ENCODE measurements at places on chromosomes 6 and 20.

GRCh38 chr6:232982-233640 lies 59.2 kb upstream of the DUSP22 start:
- no peak for DNase-seq

- DNase-seq: no peak
Measured at GRCh38 chr20:54221353-54221752, 13.5 kb downstream of the PFDN4 start.

GRCh38 chr6:98672681-98673475 lies 161.5 kb upstream of the POU3F2 start:
- no peak for DNase-seq

GRCh38 chr6:131954059-131954774 lies 3.0 kb upstream of the CCN2 start:
- no peak for DNase-seq

GRCh38 chr20:56808732-56809131 lies 179.6 kb downstream of the TFAP2C start:
- no peak for DNase-seq

DNA sequence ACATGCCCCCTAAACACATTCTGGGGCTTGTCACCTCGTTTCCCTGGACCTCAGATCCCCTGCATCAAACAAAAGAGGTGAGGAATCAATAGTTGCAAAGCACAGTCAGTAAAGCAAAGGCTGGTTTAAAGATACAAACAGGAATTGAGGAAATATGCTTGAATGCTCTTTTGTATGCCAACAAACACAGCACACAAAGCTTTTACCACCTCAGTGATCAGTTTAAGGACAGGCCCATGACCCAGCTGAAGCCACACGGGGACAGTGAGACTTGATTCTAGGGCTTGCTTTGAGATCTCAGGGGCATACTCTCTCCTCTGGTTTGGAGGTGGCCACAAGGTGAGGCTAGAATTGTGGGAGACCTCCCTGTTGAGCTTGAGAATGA lies 182.9 kb upstream of the CST7 start:
- no peak for DNase-seq

DNA sequence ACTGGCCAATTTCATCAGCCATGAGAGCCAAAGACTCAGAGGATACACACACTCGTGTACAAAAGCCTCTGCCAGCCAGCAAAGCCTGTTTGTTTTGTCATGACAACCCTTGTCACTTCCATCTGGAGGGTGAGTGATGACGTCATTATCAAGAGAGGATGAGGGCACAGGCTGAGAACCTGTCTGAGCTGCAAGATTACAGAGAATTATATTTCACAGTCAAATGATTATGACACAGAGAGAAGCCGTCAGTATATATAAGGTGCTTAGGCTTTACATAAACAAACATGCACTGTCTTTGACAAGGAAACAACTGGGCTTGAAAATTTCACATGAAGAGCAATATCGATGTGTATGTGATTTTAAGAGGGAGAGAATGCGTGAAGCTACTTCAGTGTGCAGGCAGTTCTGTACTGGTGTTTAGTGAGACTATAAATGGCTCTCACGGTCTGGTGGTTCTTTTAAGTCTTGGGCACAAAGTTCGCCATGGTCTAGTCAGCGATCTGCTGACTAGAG lies 36.5 kb upstream of the BCLAF1 start:
- DNase-seq: no peak

DNA sequence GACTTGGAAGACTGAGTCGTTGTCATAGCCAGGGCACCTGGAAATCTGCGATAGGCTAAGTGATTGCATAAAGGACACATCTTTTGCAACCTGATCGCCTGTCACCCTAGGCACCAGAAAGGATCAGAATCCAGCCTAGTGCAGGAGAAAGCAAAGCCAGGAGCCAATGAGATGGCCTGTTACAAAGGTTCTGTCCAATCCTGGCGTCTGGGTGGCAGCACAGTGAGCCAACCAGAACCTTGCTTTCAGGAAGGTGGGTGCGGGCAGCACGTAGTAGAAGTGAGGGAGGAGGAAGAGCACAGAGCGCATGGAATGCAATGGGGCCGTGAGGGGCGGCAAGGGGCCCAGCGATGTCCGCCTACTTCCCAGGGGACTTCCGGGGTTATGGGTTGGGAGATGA lies 120.4 kb upstream of the GGTLC1 start:
- DNase-seq: no peak

DNA sequence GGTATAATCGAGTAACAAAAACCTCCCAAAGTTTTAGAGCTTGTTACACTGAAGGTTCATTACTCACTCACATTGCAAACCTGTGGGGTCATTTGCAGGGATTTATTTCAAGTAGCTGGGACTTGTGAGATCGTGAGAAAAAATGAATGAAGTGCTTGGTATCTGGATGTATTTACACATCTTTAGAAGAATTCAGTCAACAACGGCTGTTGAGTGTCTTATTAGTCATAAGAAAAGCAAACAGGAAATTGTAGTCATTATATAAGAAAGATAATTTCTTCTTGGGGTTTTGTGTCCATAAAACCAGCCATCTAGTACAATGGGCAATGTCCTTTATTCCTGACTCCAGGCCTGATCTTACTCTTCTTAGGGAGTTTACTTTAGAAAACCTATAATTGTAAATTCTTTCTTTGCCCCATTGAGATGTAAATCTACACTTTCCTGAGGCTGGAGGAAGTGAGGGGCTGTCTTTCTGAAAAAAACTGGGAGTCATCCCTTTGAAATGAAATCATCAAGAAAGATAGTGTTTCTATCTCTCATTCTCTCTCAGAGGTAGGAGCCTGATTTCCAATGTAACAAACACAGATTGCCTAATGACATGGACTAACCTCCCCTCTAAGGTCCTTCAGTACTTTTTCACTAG lies 202.5 kb upstream of the ASCC3 start:
- no peak for DNase-seq
